ENCODE measurements at places on chromosomes 5 and 9.

DNA sequence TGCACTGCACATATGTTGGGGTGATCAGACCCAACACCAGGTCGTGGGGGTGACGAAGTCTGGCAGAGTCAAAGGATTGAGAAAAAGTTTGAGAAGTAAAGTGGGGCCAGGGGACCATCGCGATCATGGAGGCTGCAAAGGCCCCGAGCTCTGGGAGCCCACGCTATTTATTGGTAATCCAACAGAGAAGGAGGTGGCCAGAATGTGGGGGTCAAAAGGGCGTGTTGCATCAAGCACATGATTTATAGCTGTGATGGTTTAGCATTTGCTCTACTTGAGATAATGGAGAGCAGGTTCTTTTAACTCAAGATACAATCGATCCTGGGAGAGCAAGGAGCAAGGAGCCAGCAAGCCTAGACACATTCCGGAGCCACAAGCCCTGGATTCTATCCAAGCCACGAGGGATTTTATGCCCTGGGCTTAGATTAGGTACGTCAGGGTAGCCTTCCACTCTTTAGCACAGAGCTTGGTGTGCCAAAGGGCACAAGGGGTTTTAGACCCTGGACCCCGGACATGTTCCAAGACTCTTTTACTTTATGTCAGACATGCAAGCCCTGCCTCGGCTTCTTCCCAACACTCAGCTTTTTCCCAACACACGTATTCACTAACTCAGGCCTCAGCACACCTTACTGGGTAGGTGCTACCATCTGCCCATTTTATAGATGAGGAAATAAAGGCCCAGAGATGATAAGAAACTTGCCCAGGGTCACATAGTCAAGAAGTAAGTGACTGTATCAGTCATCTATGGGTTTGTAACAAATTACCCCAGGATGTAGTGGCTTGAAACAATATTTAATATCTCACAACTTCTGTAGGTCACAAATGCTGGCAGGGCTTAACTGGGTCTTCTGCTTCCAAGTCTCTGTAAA, 39.5 kb downstream of the NSUN2 start:
- no peak for DNase-seq

DNA sequence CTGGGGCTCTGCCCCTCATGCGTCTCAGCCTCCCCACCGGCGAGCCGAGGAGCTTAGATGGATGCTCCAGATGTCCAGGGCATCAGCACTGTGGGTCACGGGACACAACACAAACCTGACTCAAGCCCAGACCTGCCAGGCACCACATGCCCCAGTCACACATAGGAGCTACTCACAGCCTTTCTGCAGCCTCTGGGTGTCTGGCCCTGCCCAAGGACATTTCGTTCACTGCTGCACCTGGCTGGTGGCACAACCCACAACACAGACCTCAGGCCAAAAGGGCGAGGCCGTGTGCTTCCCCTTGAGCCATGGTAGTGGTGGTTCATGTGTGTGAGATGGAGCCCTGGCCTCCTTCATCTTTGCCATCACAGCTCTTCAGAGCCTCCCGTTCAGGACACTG, 89.6 kb upstream of the FCN2 start:
- no peak for DNase-seq

GRCh38 chr5:16051246-16051755, 128.3 kb downstream of the MARCHF11 start:
- DNase-seq, result no peak

- DNase-seq, result peak; percentile 83
Observed at GRCh38 chr5:157390551-157391297, 69.3 kb upstream of the NIPAL4 start.

DNA sequence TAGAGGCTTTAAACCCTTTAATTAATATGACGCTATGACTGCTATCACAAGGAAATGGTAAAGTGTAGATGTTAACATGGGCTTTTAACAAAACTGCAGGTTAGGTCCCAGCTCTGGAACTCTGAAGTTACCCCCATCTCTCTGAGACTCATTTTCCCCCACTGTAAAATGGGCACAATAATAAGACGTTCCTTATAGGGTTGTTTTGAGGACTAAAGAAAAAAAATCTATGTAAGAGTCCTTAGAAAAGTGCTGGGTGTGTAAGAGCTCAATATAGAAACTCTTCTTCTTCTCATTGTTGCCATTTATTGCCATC, 45.8 kb upstream of the STK32A start:
- no peak for DNase-seq

GRCh38 chr5:11518676-11519075, 385.6 kb downstream of the CTNND2 start:
- no peak for DNase-seq

- no peak for DNase-seq
Observed at GRCh38 chr9:34994900-34995669, 5.5 kb downstream of the DNAJB5 start.

GRCh38 chr5:131587541-131587940, 47.5 kb downstream of the RAPGEF6 start:
- DNase-seq, result no peak

DNA sequence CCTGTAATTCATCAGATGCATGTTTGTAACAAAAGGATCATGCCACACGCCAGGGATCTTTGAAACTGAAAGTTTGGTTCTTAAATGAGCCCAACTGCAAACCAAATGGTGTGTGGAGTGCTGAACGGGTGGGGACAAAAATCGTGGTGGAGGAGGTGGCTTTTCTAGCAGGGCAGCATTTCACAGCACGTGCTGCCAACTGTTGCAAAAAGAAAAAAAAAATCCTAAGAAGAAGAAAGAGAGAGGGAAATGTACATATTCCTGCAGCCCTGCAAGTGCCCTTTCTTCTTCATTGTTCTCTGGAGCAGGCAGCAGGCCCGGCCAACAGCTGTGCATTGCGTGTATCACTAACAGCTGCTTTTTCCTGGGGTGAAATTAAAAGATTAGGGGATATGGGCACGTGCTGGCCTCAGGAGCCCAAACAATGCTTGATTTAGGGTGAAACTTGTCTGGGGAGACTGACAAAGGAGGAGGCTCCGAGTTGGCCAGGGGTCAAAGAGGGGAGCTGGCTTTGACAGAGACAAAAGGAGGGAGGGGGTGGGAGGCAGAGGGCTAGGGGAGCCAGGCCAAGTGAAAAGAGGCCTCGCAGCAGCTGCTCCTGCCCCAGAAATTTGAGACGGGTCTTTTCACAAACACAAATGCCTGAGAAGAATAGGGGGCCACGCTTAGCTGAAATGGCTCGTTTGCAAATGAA, 73.0 kb downstream of the GADD45G start:
- DNase-seq, result no peak

DNA sequence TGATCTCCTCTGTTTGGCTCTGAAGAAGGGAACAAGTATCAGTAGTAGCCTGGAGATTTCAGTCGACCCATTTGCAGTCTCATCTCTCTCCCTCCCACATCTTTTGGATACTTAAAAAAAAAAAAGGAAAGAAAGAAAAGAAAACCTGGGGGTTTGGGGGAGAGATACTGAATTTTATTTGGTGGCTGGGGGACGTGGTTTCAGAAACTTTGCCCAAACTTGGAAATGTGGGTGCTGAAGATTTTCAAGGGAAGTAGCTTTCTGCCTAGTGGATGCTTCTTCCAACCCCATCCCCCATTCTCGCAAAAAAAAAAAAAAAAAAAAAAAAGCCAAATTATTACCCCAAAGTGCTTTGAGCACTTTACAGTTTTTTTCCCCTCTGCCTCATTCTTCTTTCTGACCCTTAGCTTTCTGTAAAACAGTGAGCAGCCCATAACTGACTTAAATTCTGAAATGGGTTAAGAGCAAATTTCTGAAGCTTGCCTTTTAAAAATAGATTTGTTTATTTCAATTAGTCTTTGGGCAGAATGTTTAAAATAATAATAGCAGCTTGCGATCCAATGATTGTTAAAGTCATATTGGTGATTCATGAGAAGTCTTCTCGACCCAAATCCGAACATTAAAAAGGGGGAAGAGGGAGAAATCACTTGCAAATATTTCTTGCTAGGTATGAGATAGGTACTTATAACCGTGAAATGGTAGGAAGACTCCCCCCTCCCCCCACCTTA, 894 bp downstream of the FST start:
- DNase-seq, result no peak

DNA sequence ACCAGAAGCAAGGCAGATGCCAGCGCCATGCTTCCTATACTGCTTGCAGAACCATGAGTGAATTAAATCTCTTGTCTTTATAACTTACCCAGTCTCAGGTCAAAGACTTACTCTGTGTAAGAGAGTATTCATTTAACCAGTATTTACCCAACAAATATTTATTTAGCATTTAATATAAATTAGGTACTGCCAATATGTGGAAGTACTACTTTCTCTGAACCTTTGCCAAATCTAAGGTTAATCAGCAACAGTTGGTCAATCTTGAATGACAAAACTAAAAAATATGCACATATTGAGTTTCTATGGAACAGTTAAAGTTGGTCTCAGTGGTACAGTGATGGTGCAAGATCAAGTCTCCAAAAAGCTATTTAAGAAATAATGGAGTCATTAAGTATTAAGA, 155.9 kb upstream of the CCNG1 start:
- no peak for DNase-seq

GRCh38 chr5:62614355-62614754, 35.7 kb downstream of the LRRC70 start:
- DNase-seq, result no peak

DNA sequence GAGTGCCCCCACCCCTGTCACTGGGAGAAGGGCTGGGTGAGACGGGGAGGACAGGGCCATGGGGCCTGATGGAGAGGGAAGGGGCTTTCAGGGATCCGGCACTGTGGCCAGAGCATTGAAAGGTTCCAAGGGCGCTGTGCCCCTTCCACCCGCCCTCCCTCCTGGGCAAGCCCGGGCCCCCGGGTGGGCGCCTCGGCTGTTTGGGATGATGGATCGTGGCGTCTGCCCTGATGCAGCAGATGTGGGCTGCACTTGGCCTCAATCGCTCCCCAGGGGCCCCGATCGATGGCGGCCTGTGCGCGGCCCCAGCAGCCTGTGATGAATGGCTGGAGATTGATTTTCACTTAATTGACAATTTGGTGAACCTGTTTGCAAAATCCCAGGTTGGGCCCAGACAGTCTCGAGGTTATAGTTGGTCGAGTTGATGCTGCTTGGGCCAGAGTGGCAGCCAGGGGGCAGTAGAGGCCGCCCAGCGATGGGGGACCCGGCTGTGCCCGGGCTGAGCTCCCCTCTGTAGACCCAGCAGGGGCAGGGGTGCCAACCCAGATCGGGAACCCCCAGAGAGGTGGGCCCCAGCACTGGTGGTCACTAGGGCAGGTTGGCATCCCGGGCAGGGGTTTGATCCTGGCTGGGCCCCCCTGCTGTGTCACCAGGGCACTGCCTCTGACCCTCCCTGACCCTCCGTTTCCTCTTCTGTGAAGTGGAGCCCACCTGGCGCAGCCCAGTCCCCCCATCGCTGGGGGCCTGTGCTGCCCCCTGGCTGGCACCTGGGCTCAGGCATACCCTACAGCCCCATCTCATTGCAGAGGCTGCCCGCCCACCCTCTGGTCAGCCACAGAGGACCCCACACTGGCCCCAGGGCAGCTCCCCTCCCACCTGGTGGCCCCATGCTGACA, 34.7 kb downstream of the LHX3 start:
- peak; percentile 77 for DNase-seq

DNA sequence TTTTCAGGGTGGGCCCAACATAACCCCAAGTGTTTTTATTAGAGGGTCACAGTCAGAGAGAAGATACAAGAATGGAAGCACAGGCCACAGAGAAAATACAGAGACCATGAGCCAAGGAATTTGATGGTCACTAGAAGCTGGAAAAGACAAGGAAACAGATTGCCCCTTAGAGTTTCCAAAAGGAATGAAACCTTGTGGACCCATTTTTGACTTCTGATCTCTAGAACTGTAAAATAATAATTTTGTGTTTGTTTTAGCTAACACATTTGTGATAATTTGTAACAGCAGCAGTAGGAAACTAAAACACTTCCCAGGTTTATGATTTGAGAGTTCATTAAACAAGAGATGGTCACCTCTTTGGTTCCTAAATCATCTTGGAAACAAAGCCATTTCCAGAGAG, 21.8 kb downstream of the CDKN2A start:
- DNase-seq, result no peak

- DNase-seq, result no peak
Observed at GRCh38 chr9:137484551-137485315, 25.6 kb upstream of the NSMF start.

DNA sequence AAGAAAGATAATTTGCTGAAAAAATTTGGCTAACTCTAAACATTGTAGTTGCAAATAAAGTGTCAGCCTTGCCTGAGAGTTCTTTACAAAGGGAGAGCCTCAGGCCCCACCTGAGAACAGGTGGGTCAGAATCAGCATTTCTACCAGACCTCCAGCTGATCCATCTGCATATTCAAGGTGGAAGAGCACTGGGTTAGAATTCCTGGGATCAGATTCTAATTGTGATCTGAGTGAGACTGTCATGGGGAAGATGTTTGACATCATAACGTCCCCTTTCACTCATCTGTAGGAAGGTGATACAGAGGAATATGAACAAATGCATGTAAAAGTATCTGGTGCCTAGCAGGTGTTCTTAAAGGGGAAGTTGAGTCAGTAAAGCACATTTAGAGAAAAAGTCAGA, 54.6 kb downstream of the FBXL7 start:
- no peak for DNase-seq

DNA sequence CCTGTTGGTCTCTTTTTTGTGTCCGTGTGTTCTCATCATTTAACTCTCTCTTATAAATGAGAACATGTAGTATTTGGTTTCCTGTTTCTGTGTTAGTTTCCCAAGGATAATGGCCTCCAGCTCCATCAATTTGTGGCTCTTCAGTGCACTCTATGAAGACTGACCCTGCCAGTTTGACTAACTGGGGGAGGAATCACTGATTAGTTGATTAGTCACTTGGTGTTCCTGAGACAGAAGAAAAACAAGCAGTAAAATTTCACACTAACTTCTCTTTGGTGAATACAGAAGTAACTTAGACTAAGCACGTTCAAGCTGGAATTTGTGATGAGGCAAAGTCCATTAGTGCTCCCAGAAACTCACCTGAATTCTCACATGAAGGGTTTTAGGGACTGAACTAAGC, 495.8 kb upstream of the RORB start:
- no peak for DNase-seq

GRCh38 chr5:1732238-1732941, 67.2 kb downstream of the MRPL36 start:
- peak; percentile 35 for DNase-seq

DNA sequence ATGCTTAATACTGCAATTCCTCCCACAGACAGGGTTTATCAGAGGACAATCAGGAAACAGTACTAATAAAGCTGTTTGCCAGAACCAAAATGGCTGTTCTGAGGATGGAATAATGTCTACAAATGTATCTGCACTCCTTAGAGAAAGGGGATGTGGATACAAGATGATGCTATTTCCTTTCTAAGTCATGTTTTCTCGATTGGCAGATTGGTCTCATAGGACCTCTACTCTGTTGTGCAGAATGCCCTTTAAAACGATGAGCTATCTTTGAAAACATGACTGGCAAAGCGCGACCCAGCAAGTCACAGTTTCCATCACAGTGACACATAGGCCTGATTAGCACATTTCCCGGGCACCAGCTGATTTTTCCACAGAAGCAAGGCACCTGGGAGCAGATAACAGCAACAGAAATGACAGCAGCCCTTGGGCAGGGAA, 54.0 kb downstream of the AOPEP start:
- no peak for DNase-seq

- no peak for DNase-seq
Observed at GRCh38 chr5:34709861-34710673, 53.9 kb downstream of the RAI14 start.

GRCh38 chr5:10701567-10702039, 59.4 kb downstream of the DAP start:
- DNase-seq, result no peak

Data from stimulated activated effector memory CD8-positive, alpha-beta T cell treated with anti-CD3 and anti-CD28 coated beads, Interleukin-12 subunit alpha, Interleukin-12 subunit beta, amount 100 ng/mL, for 72 hours (primary cell).